ENCODE measurements at places on chromosomes 3 and 15.

GRCh38 chr15:40928821-40929659 lies at the start of gene DLL4:
Gene DLL4, plus strand, starts transcription at chr15:40929340. Its CDS starts 329 bp downstream, at chr15:40929669.
- DNase-seq = no peak

DNA sequence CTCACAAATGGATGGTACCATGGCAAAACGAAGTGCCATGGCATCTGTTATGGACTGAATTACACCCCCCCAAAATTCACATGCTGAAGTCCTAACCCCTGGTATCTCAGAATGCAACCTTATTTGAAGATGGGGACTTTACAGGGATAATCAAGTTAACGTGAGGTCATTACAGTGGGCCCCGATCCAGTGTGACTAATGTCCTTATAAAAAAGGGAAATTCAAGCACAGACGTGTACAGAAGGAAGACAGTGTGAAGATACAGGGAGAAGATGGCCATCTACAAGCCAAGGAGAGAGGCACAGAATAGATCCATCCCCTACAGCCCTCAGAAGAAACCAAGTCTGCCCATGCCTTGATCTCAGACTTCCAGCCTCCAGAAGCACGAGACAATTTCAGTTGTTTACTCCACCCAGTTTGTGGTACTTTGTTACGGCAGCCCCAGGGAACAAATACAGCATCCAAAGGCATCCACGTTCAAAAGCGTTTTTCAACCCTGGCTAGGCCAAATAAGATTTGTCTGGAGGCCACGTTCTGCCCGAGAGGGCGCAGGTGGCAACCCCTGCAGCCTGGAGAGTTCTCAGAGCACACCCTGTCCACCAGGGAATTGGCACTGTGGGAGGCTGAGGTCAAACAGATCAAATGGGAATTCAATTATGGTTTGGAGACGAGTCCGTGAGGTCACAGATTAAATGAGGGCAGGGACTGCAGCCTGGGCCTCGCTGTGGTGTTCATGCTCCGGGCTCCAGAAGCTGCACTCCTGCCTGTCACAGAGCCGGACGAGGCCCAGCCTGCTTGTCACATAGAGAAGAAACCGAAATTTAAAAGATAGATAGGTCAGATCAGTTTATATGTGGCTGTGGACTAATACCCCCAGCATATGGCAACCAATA lies 494.8 kb downstream of the SHQ1 start:
- DNase-seq = no peak

DNA sequence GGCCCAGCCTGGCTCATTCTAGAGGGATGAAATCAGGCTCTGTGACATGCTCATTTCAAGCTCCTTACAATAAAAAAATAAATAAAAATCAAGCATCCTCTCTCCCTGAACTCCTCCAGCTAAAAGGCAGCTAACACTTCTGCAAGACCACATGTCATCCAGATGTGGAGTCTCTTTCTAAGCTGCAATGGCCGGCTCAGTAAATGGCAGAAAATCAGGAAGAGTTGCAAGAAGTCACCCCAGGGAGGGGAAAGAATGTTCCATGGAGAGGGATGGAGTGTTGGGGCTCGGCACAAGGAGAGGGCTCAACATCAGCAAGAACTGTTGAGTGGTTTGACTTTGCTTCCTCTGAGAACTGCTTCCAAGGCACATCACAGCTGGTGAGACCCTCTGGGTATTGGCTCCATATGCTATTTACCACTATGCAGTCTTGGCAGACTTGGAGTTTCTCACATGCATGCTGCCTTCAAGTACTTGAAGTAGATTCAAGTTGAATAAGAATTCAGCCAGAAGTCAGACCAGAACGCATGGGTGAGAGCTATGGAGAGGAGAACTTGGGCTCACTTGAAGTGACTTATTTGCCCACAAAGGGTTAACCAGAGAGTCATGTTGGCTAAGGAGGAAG lies 689.0 kb downstream of the NTRK3 start:
- DNase-seq = no peak

GRCh38 chr3:120399372-120399771 lies 50.2 kb upstream of the LRRC58 start:
- DNase-seq = no peak

DNA sequence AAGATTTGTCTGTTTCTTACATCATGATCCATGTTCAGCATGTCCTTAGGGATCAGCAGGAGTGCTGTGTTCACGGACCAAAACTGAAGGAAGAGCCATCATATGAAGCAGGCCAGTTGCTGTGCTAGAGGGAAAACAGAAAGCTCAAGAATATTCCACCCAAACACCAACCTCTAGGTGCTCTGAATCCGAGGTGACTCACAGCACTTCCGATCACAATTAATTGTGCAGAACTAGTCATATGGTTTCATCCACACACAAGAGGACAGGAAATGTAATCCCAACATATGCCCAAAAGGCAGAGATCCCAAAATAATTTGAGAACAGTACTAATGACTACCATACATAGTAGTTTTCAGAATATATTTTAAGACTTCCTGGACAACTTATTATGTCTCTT lies 257.9 kb upstream of the KCNH8 start:
- DNase-seq = no peak

- no peak for DNase-seq
Measured at GRCh38 chr3:25527336-25527735, 99.3 kb downstream of the RARB start.

- no peak for DNase-seq
Measured at GRCh38 chr15:99721896-99722295, 11.3 kb downstream of the LYSMD4 start.

- DNase-seq = no peak
Measured at GRCh38 chr3:156290924-156291271, 170.5 kb downstream of the KCNAB1 start.

- no peak for DNase-seq
Measured at GRCh38 chr3:120302361-120302760, 17.3 kb upstream of the GPR156 start.

DNA sequence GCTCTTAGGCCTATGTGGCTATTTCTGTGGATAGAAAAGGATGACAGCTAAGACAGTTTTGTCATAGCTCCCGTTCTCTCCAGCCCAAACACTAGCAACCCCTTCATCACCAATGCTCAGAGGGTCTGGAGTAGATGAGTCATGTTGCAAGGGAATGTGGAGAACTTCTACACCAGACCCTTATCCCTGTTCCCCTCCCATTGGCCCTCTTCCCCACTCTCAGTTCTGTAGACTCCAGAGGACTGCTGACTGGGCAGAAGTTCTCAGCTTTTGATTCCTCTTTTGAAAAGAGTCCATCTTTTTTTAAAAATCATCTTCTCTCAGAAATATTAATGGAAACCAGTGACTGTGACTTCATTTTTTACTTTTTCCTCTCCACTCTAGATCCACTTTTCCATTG lies 2.4 kb upstream of the MYZAP start:
- no peak for DNase-seq

DNA sequence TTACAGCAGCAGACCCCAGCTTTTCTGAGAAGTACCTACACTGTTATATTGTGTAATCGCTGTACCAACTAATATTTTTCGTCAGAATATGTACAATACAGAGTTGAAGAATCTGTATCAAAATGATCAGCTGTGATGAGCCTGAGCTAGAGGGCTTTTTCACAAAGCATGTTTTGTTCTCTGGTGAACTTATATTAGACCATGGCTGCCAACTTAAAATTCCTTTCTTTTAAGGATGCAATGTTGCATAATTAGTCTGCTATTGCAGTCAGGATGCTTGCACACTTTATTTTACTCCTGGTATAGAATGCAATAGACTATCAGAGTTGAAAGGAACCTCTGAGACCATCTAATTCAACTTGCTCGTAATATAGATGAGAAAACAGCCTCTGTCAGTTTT lies 127.8 kb downstream of the RBMS3 start:
- no peak for DNase-seq

DNA sequence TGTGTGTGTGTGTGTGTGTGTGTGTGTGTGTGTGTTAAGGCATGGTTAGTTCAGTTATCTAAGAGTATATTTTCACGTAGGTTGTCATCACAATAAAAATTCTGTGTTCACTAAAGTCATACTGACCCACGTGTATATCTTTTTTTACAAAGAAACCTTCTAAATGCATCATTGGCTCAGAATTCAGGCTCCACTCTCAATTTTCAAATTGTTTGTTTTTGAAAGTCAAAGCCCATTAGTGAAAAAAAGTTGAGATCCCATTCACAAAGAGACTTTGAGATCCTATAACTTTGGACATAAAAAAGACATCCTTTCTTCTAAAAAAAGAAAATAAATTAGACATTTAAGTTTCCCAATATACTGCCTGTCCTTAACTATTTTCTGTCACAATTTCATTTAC lies 59.3 kb downstream of the GBE1 start:
- DNase-seq = no peak
